Activated CD8-positive, alpha-beta T cell treated with anti-CD3 and anti-CD28 coated beads for 36 hours (primary cell): ENCODE measurements at places on chromosomes 16 and 17.
A peak's percentile ranks its signal among the peaks of the same experiment; 100 is the strongest.

DNA sequence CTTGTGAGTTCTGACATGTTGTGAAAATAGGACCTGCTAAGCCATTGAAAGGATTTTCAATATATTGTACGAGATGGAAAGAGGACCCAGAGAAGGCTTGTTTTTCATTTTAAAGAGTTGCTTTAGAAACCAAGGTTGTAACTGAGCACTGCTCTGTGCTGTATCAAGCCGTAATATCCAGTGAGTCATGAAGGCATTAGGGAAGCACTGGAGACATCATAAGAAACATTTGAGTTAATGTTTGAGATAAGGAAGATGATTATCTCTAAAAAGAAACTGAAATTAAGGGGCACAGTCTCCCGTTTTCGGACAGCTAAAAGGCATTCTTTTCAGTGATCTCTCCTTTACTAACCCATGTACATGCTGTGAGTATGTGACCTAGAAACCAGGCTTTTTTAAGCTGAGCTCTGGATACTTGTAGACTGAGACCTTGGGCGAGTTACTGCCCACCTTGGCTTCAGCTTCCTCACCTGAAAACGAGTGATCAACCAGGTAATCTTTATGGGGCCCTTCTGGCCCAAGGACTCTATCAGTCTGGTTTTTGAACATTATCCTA, 149.2 kb upstream of the TBX2 start:
- no peak for DNase-seq

DNA sequence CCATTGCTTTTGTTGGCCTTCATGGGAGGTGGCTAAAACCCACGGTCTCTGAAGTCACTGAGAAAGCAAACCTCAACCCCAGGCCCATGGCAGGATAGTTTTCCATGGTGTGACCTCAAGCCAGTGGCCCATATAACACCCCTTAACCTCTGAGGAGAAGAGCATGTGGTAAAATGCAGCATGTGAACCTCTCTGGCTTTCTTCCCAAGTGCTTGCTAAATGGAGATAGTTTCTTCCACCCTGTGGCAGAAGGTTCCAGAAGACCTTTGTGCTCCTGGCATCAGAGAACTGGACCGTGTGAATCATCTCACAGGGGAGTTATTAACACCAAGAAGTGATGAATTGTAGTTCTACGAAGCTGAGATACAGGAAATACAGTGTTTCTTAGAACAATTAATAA, 47.3 kb downstream of the MYOCD start:
- DNase-seq: no peak

- peak; percentile 81 for DNase-seq
Observed at GRCh38 chr16:31382485-31383161, 10.5 kb upstream of the ITGAD start.

DNA sequence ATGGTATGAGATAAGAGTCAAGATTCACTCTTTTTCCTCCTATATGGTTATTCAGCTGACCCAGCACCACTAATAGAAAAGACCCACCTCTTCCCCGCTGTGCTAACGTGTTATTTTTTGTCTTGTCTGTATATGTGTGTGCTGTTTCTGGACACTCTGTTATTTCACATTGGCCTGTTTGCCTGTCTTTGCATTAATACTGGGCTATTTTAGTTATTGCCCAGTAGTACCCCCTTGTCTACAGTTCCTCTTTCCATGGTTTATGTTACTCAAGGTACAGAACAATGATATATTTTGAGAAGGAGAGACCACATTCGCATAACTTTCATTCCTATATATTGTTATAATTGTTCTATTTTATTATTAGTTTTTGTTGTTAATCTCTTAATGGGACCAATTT, 74.0 kb upstream of the SIAH1 start:
- DNase-seq: no peak

GRCh38 chr17:8940866-8941471, 24.5 kb downstream of the PIK3R5 start:
- DNase-seq: peak; percentile 77

DNA sequence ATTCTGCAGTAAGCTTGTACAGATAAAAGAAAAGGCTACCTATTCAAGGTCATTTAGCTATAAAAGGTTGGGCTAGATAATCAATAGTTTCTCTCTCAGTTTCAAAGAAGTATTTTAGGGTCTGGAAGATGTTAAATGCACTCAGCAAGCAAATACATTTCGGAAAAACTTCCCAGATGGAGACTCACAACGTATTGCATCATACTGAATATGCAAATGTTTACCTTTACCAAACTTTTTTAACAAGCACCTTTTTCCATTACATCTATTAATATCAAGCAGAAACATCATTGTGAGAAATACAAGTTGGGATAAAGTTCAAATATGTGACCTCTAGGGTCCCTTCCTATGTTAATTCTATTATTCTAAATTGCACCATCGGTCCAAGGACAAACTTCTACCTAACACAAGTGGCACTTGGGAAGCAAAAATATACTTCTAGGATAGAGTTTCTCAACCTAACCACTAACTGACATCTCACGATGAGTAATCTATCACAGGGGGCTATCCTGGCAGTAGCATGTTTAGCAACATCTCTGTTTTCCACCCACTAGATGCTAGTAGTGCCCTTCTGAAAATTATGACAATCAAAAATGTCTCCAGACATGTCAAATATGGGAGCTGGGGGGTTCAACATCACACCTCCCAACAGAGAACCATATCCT, 14.5 kb downstream of the KANSL1 start:
- DNase-seq: no peak

DNA sequence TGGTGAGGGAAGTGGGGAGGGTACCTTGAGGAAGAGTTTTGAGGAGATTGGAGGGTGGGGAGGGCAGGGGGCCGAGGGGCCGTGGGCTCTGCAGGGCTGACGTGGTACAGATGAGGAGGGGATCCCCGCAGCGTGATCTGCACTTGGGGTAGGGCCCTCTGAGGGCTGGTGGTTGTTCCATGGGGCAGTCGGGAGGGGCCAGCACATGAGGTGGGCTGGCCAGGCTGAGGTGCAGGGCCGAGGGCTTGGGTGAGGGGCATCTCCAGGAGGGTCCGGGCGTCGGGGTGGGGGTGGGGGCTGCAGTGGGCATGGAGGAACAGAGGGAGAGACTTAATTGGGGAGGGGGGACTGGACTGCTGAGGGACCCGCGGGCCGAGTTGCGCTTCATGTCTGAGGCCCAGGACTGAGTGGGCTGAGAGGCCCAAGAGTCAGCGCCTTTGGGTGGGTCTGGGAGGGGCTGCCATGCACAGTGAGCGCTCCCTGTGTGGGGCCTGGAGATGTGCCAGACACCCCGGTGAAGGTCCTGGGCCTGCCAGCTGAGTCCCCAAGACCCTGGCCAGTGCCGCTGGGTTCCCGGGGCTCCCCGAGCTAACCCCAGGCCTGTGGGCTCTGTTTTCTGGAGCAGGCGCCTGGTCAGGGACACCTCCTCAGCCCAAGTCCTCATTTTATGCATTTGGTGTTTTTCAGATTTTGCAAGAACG, 13.3 kb downstream of the PRSS27 start:
- no peak for DNase-seq

DNA sequence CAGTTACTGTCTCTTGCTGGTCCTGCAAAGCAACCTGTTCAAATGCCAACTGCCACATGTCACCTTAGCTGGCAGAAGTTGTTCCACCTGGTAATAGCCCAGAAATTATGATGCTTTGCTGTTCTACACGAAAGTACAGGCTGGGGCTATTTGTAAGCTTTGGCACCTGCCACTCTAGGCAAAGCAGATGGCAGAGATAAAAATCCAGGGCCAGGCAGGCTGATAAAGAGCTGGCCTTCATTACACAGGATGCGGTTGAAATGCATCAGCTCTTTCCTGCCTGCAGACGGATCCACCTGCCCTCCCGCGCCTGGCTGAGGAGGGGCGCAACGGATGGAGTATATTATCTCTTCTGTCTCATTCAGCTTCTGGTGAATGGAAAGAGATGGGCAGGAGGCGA, 29.3 kb upstream of the KDM8 start:
- DNase-seq: peak; percentile 83

DNA sequence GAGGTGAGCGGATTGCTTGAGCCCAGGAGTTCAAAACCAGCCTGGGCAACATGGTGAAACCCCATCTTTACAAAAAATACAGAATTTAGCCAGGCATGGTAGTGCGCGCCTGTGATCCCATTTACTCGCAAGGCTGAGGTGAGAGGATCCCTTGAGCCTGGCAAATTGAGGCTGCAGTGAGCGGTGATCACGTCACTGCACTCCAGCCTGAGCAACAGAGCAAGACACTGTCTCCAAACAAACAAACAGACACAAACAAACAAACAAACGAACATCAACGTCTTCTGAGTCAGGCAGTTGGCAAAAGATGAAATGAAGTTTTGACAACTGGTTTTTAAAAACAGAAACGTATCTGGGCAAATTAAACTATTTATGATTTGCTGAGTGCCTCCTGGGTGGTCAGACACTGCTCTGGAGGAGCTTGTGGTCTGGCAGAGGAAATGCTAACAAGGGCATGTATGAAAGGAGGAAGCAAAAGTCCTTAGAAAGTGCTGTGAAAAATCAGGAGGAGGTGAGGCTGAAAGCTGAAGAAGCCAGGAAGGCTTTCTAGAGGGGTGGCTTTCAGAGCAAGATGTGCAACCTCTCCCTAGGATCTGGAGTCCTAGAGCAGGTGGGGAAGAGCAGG, 10.2 kb upstream of the KRT20 start:
- no peak for DNase-seq

DNA sequence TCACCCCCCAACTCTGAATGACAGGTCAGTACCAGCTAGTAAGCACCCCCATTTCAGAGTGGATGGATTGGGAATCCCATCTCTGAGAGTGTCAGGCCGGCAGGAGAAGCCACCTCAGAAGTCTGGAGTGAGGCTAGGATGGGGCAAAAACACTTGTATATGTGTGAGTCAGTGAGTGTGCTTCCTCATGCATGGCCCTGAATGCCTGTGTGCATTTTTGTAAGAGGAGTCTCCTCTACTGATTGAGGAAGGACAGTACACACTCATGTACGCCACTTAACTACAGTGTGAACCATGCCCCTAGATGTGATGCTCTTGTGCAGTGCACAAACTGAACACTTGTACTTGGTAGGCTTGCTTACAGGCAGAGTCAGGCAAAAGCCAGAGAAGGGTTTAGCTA, 22.3 kb upstream of the NAGS start:
- no peak for DNase-seq
